ENCODE measurements at places on chromosomes 11 and 22.

DNA sequence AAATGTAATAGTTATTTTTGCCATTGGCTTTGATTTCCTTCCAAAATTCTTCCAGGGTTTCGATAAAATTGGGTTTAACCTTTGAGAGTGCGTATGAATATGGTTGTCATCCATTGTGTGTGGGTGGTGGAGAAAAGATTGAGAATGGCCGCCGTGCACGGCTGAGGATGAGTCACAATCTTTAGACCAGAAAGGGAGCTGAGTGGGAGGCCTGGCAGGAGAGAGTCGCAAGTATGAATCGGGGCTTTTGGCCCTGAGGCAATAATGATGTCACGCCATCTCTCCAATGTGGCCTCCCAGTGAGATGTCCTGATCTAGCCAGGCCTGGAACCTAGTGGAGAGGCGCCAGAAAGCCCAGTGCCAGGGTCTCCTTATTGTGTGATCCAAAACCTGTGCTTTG, 33.1 kb upstream of the SMPD1 start:
- no peak for DNase-seq
- no peak overlapping the region for H3K27ac ChIP-seq
- no peaks in the 10 kb centered on the region for H3K27me3 ChIP-seq

DNA sequence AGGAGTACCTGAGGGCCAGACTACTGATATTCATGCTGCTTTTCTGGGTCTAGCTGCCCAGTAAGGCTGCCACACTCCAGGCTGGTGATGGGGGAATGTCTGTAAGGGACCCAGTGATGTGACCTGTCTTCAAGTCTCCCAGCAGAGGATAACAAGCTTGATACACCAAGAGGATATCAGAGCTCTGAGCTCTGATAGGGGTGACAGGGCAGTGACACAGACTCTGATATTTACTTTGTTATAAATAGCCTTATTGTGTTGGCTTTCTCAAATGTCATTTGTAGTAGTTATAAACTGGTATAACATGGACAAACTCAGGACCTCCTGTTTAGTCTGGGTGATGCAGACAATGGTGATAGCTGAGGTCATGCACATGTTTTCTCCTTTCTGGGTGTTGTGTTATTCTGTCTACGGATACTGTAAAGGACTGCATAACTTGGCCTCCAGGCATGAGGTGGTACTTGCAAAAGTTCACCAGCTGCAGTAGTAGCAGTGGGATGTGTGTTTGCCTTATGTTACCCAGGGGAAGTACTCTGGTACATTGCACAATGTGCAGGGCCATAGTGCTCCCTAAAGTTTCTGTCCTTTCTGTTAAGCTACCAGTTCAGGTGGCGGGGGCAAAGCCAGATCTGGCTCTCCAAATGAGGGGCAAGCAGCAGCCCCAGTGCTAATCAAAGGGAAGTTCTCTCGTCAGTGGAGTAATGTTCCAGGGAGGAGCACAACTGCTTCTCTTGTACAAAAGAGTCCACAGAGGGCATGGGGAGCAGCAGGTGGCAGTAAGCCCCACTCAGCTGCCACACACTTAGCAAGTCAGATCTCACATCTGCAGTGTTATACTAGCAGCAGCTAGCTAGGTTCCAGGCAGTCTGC, 812.2 kb downstream of the JRKL start:
- H3K27me3 ChIP-seq: no peaks in the 10 kb centered on the region
- no peaks in the 10 kb centered on the region for H3K36me3 ChIP-seq

GRCh38 chr11:85787168-85787567, 23.8 kb downstream of the SYTL2 start:
- H3K36me3 ChIP-seq: no peaks in the 10 kb centered on the region
- peak overlapping the region; percentile 14 for H3K27ac ChIP-seq
- DNase-seq: no peak

- DNase-seq: no peak
- no peak overlapping the region for H3K4me3 ChIP-seq
- H3K27me3 ChIP-seq: no peaks in the 10 kb centered on the region
These were observed 463.3 kb downstream of the SOX6 start for GRCh38 chr11:15893080-15893492.

GRCh38 chr11:45412051-45412471, 125.9 kb upstream of the SYT13 start:
- H3K27ac ChIP-seq: no peak overlapping the region
- no peaks in the 10 kb centered on the region for H3K4me1 ChIP-seq
- no peak overlapping the region for H3K4me3 ChIP-seq
- no peaks in the 10 kb centered on the region for H3K36me3 ChIP-seq

DNA sequence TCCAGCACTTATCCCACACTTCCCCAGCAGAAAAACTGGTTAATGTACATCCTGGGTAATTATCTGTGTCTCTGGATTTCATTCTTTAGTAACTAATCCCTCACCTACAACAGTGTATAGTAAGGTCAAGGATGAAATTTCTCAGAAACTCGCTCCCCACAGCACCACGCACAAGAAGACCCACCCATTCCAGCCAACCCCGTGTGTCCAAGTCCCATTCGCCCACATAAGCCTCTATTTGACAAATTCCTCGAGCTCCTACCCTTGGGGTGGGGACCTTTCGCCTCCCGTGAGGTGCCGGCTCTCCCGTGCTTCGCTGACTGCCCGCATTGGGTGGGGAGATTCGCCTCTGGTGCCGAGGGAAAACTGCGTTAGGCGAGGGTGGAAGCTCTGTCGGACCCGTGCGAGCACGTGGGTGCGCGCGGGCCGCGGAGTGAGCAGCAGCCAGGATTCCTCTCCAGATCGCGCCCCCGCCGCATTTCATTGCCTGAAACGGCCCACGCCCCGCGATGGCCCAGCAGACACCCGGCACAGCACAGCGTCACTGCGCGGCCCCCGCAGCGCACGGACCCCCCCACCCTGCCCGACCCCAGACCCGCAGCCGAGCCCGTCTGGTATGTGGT, 866 bp downstream of the EXPH5 start:
- no peaks in the 10 kb centered on the region for H3K36me3 ChIP-seq
- H3K27me3 ChIP-seq: no peaks in the 10 kb centered on the region
- peak overlapping the region; percentile 76 for H3K4me3 ChIP-seq
- DNase-seq: no peak

DNA sequence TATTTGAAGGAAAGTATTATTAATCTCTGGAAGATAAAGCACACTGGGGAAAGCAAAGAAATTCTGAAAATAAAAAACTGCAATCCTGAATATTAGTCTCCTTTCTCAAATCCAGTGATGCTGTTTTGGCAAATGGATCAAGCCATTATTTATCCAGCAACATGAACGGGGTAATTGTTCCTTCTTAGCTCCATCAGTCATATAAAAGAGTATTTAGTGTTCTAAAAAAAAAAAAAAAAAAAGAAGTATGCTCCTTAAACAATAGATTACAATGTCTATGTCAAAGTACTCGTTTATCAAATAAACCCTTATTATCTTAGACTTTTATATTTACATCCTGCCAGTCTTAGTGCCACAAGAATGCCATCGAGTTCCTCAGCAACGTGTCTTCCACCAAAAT, 1.3 kb downstream of the RDX start:
- peaks cover 35% of the 10 kb centered on the region for H3K4me1 ChIP-seq
- H3K36me3 ChIP-seq: no peaks in the 10 kb centered on the region
- peak overlapping the region; percentile 99 for H3K4me3 ChIP-seq
- no peaks in the 10 kb centered on the region for H3K27me3 ChIP-seq
- H3K27ac ChIP-seq: peak overlapping the region; percentile 99

DNA sequence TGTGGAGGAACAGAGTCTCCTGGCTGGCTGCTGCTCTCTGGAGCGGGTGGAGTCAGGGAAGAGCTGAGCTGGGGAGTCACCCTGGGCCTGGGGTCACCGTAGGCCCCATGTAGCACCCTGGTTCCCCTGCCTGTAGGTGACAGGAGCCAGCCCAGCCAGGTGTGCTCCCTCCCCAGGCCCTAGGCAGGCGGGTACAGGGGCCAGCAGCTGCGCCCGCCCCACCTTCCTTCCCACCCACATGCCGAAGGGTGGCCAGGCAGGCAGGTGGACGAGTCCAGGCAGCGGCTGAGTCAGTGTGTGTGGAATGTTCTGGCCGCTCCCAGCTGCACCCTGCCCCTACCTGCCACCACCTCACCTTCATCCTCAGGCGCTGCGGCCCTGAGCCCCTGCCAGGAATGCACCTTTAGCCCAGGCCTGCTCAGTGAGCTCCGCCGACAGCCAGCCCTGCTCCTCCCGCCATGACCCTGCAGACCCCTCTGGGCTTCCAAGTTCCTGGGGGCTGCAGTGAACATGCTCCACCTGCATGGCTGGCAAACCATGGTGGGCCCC, 654 bp upstream of the SYT8 start:
- peak overlapping the region; percentile 40 for H3K4me3 ChIP-seq
- H3K27me3 ChIP-seq: no peaks in the 10 kb centered on the region
- DNase-seq: no peak
- no peaks in the 10 kb centered on the region for H3K36me3 ChIP-seq

DNA sequence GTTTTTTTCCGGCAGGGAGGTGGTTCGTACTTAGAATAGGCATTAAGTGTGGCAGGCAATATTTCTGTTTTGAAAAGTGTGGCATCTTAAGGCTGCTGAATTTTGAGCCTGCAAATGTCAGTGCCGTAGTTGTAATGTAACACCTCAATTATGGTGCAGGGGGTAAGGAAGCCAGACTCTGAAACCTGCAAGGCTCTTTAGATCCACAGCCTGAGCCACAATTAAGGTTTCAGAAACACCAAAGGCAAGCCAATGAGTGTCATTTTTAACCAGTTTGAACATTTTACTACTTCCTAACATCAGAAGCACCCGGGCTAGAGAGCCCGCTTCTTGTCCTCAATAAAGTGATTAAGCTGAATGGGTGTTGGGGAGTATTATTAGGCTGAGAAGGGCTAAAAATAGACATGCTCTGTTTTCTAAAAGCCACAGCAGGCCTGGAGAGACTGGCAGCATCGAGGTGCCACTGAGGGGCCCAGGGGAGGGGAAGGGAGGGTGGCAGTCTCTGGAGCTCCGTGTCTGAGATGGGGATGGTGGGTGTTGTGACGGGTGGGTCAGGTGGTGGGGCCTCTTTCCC, 113.4 kb downstream of the ZBTB16 start:
- peak overlapping the region; percentile 99 for H3K27ac ChIP-seq
- no peaks in the 10 kb centered on the region for H3K36me3 ChIP-seq
- peaks cover 34% of the 10 kb centered on the region for H3K4me1 ChIP-seq

DNA sequence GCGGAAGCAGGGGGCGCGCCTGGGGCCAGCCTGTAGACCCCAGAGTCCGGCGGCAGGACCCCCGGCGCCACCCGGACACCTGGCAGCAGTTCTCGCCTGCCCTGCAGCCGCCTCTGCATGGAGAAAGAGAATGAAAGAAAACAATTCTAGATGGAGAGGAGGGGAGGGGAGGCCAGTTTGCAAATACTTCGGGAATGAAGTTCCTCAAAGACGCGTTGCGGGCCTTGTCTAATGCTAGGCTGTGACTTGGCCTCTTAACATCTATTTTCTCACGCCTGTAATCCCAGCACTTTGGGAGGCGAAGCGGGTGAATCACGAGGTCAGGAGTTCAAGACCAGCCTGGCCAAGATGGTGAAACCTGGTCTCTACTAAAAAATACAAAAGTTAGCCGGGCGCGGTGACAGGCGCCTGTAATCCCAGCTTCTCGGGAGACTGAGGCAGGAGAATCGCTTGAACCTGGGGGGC, 2.1 kb upstream of the BARX2 start:
- H3K4me3 ChIP-seq: peak overlapping the region; percentile 70
- peaks cover 18% of the 10 kb centered on the region for H3K4me1 ChIP-seq

- no peak for DNase-seq
- peaks cover 25% of the 10 kb centered on the region for H3K4me1 ChIP-seq
- no peak overlapping the region for H3K4me3 ChIP-seq
- no peaks in the 10 kb centered on the region for H3K36me3 ChIP-seq
- peaks cover 6% of the 10 kb centered on the region for H3K27me3 ChIP-seq
These were observed 20.3 kb downstream of the MB start for GRCh38 chr22:35596821-35597220.

GRCh38 chr11:14036469-14036868, 73.9 kb downstream of the SPON1 start:
- no peaks in the 10 kb centered on the region for H3K27me3 ChIP-seq
- no peaks in the 10 kb centered on the region for H3K36me3 ChIP-seq
- no peak for DNase-seq
- H3K4me3 ChIP-seq: no peak overlapping the region
- no peaks in the 10 kb centered on the region for H3K4me1 ChIP-seq

DNA sequence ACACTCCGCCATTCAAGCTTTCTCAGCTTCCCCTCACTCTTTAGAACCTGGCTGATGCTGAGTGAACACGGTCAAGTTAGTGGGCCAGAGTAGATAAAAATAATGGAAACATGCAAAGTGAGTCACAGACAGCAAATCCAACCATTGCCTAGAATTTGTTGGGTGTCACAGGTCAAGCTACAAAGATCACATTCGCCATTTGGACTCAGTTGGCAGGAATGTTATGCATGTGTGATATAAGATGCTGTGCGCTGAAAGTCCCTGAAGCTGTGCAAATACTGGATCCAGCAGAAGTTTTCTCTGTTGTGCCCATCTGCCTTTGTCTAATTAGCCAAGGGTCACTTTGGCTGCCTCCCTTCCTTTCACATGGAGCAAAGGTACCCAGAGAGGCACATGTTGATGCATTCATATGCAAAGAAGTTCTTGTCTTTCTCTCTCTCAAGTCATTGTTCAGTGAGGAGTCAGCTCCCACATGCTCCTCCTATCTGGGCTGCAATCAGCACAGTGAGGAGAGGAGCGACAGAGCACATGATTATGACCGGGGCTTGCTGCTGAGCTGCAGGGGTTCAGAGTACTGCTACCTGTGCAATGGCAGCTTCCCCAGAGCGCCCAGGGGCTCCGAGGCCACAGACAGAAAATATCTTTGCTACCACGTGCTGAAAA, 39.7 kb downstream of the FLI1 start:
- DNase-seq: no peak
- no peaks in the 10 kb centered on the region for H3K4me1 ChIP-seq
- H3K36me3 ChIP-seq: no peaks in the 10 kb centered on the region
- no peak overlapping the region for H3K4me3 ChIP-seq
- H3K27ac ChIP-seq: no peak overlapping the region

GRCh38 chr11:620935-621814, 3.6 kb downstream of the CDHR5 start:
- H3K27me3 ChIP-seq: no peaks in the 10 kb centered on the region
- no peaks in the 10 kb centered on the region for H3K36me3 ChIP-seq

- no peak for DNase-seq
- no peaks in the 10 kb centered on the region for H3K36me3 ChIP-seq
- no peak overlapping the region for H3K4me3 ChIP-seq
- no peak overlapping the region for H3K27ac ChIP-seq
- H3K27me3 ChIP-seq: no peaks in the 10 kb centered on the region
These were observed 384.1 kb downstream of the LARGE1 start for GRCh38 chr22:33535937-33536875.

- no peaks in the 10 kb centered on the region for H3K27me3 ChIP-seq
- DNase-seq: no peak
- H3K27ac ChIP-seq: no peak overlapping the region
- no peaks in the 10 kb centered on the region for H3K36me3 ChIP-seq
These were observed 56.1 kb downstream of the SYT9 start for GRCh38 chr11:7307836-7308235.

Measured in esophagus squamous epithelium (tissue), 5 donors.